RPMI7951 (cell line): ENCODE measurements at places on chromosomes 1 and 21.

GRCh38 chr1:107748531-107748930 is 216.4 kb downstream of the VAV3 start:
- no peak for DNase-seq

GRCh38 chr1:62117018-62117750 is 77.5 kb upstream of the L1TD1 start:
- peak; percentile 2 for DNase-seq

- DNase-seq, result peak; percentile 5
Measured at GRCh38 chr1:246725191-246725590, 982 bp downstream of the SCCPDH start.

- DNase-seq, result no peak
Measured at GRCh38 chr1:30777904-30778153, 20.3 kb upstream of the LAPTM5 start.

DNA sequence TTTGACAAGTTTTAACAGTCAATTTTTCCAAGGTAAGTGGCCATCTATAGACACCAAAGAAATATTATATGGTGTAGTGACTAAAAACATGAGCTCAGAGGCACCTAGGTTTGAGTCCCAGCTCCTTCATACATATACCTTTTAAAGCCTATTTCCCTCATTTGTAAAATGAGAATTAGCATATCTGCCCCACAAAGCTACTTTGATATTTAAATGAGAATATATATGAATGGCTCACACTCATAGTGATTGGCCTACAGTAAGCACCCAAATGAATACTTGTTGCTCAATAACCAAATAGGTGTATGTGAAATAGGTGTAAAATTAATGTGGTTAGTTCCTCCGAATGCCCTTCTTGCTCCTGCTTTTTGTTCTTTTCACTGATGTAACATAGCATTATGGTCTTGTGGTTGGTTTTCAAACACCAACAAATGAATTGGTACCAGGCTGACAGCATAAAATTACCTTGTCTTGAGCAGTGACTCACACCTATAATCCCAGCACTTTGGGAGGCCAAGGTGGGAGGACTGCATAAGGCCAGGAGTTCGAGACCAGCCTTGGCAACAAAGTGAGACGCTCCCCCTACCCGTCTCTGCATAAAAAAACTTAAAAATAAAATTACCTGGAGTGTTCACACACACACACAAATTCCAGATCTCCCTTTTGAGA is 25.3 kb downstream of the CNIH4 start:
- DNase-seq, result no peak

DNA sequence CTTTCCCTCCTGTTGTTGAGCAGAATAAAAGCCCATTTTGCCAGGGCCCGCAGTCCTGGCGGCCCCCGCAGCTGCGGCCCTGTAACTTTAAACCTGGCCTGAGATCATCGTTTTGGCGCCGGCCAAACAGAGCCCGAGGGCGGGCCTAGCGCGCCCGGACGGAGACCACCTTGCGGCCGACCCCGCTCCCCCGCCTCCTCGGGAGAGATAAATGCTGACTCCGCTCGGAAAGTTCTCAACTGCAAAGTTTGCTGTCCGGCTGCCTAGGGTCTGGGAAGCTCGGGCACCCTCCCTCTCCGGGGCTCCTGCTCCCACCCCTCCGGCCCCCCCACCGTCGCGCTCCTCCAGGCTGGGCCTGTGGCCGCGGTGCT is at the start of gene PDPN:
TSS of gene PDPN (plus strand) at position 238 of the 371 bp plus-strand sequence. CDS start 202 bp downstream, outside the sequence.
- DNase-seq, result no peak

DNA sequence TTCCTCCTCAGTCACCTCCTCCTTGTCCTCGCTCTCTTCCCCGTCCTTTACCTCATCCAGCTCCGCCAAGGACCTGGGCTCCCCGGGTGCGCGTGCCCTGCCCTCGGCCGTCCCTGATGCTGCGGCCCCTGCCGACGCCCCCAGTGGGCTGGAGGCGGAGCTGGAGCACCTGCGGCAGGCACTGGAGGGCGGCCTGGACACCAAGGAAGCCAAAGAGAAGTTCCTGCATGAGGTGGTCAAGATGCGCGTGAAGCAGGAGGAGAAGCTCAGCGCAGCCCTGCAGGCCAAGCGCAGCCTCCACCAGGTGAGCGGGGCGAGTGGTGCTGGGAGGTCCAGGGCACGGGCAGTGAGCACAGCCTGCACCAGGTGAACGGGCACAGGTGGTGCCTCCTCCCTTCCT is 76.2 kb downstream of the SKI start:
- no peak for DNase-seq

GRCh38 chr1:172449585-172450523 is 6.0 kb upstream of the PIGC start:
- DNase-seq, result peak; percentile 69

- DNase-seq, result no peak
Measured at GRCh38 chr21:42256316-42256715, 37.4 kb downstream of the ABCG1 start.

DNA sequence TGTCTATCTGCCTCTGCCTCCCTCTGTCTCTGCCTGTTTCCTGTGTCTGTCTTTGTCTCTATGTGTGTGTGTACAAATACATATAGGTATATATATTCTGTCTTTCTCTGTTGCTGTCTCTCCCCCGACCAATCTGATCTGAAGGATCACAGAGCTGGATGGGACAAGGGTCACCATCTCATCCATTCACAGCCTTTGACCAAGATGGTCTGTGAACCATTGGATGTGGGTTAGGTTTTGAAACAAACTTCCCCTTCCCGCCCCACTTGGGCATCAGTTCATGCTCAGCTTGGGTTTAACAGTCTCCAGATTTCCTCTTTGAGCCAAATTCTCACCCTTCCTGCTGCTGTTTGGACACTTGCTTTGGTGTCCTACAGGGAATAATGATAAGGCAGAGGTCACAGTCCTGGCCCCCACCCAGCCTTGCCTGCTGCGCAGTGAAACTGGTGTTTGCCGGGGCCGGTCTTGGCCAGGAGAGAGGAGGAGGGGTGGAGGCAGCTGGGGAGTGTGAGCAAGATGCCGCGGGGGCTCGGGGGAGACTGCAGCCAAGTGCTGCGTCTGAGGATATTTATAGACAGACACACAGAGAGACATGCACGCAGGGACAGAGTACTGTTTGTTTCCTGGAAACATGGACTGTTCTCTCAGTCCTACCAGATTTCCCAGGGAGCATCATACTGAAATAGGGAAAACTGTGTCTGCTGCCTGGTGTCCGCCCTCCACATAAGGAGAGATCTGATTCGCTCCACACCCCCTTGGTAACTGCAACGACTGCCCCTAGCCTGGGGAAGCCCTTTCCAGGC is 27.0 kb upstream of the BTG2 start:
- DNase-seq, result peak; percentile 80

DNA sequence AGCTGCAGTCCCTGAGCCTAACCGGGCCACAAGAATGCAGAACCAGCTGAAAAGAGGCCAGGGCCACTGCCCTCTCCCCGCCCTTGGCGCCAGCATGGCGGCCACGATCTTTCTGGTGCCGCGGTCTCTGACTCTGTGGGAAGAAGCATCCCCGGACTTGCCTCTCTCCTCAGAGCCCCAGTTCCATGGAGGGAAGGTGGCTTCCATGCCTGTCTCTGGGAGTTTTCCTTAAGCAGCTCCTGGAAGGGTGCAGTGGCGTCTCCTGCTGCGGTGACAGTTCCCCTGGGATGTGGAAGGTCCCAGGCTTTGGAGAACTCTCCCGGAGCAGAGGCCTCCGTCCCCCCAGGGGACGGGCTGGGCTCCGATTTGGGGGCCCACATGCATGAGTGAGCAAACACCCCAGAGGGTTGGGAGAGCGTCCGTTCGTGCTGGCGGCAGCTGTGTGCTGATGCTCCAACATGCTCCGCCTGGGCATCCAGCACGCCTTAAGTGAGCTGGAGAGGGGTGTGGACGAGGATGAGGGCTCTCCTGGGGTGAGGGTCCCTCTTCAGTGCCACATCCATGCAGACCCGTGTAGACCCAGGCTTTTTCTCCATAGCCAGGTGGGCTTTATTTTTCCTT is 109.8 kb upstream of the COL6A1 start:
- no peak for DNase-seq

- peak; percentile 19 for DNase-seq
Measured at GRCh38 chr1:237903961-237904360, 13.2 kb upstream of the ZP4 start.

GRCh38 chr21:45164124-45164511 is 89.7 kb downstream of the ADARB1 start:
- DNase-seq, result no peak

- peak; percentile 19 for DNase-seq
Measured at GRCh38 chr1:240435996-240436566, 175.9 kb downstream of the GREM2 start.

GRCh38 chr1:75533085-75533484 is 77.8 kb downstream of the SLC44A5 start:
- DNase-seq, result no peak

DNA sequence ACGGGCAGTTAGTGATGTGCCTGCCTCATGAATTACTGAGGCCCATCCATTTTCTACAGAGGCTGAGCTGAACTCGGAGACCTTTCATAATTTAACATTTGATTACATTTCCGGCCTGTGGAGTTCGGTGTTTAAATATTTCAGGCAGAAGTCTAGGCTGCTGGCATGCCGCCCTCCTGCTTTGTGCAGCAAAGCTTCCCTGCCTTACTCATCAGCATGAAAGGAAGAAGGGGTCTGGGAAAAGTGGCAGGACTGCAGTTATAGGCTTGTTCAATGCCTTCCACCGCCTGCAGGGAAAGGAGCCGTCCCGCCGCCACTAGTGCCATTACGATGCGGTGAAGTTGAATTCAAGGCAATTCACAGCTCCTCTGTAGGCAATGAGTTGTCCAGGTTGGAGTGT is 527.9 kb downstream of the NPHP4 start:
- peak; percentile 18 for DNase-seq

GRCh38 chr1:94620345-94621031 is 78.9 kb upstream of the F3 start:
- DNase-seq, result no peak

GRCh38 chr1:93552741-93553455 is 105.0 kb downstream of the FNBP1L start:
- DNase-seq, result peak; percentile 73

GRCh38 chr1:5896706-5897660 is 95.2 kb downstream of the NPHP4 start:
- no peak for DNase-seq

DNA sequence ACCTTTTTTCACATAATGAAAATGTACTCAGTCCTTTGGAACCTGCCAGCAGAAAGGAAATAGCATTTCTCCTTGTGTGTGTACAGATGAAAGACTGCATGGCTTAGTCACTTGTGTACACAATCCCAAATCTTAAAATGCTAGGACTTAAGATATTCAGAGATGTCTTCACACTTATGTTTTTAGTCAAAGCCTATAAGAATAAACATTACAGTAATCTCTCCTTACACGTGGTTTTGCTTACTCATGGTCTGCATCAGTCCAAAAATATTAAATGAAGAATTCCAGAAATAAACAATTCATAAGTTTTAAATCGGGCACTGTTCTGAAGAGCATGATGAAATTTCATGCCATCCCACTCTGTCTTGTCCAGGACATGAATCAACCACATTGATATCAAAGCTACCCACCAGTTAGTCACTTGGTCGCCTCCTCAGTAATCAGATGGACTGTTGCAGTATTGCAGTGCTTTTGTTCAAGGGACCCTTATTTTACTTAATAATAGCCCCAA is 75.7 kb upstream of the RRP15 start:
- DNase-seq, result peak; percentile 14

GRCh38 chr21:35015435-35016024 is 33.6 kb downstream of the RUNX1 start:
- no peak for DNase-seq

- DNase-seq, result no peak
Measured at GRCh38 chr1:225449774-225450173, 21.9 kb upstream of the LBR start.

DNA sequence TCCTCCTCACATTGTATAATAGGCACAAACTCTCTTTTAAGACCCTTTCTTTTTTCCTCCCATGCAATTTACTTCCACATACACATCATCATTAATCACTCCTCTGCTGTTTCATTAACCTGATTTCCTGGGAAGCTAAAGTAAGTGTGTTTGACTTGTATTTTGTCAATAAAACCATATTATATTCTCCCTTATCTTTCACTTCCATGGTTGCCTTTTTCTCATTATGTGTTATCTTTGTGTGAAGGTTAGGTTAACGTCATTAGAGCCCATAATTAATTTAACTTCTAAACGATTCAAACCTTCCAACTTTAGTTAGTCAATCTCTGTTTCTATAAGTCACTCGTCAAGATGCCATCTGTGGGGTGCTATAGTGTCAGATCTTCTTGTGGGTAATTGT is 313.0 kb downstream of the PAPPA2 start:
- no peak for DNase-seq

DNA sequence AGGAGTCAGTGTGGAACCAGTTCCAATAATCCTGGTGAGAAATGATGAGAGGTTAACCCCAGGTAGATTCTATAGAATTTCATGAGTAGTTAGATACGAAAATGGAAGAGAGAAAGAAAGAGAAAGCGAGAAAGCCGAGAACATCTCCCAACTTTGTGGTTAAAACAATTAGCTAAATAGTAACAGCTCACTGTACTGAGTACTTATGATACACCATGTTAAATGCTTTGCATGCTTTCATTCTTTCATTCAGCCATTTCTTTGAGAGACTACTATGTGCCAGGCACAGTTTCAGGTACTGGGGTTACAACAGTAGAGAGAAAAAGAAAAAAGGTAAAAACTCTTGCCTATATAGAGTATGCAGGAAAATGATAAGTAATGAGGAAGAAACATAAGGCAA is 109.7 kb upstream of the SYT6 start:
- no peak for DNase-seq

GRCh38 chr1:19885821-19886220 is 3.6 kb downstream of the OTUD3 start:
- DNase-seq, result no peak

- DNase-seq, result no peak
Measured at GRCh38 chr1:153506386-153506785, 29.4 kb downstream of the S100A6 start.

DNA sequence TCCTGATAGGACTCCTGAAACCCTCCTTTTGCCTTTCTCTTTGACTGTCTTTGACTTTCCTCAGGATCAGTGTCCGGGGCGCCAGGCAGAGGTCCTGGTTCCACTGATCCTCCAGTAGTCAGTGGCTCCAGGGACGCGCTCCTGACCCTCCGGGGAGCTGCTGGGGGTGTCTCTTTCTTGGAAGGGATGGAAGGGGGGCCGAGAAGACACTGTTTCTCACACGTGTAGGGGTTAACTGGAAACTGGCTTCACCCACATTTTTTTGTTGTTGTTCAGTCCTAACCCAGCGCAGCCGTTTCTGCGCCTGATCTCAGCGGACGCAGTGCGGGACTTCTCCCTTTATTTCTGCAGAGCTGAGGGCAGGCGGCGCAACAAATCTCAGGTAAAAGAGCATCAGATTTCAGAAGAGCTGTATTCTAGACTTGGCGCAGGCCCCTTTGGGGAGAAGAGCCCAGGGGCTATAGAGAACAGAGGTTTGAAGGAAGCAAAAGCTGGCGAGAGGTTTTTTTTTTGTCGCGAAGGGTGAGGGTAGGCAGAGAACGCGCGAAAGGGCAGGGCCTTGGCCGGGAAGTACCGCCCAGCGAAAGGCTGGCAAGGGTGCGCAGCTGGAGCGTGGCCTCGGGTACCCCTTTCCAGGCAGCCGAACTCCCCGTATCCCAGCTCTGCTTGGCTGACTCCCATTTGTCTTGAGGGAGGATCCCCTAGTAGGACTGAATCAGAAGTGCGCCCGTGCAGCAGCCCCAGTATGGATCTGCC is 4.3 kb upstream of the LHX9 start:
- no peak for DNase-seq
